CD4-positive, alpha-beta T cell (primary cell): ENCODE measurements at places on chromosomes 6 and 20.

GRCh38 chr6:130647246-130647645 is 180.0 kb upstream of the SMLR1 start:
- H3K4me3 ChIP-seq = no peak overlapping the region
- no peaks in the 10 kb centered on the region for H3K4me1 ChIP-seq
- H3K36me3 ChIP-seq = no peaks in the 10 kb centered on the region
- no peak for DNase-seq
- no peaks in the 10 kb centered on the region for H3K27me3 ChIP-seq

GRCh38 chr6:31621320-31621939 is 915 bp downstream of the PRRC2A start:
- H3K4me3 ChIP-seq = peak overlapping the region; percentile 74
- H3K36me3 ChIP-seq = peaks cover 40% of the 10 kb centered on the region
- peak overlapping the region; percentile 97 for H3K27ac ChIP-seq
- H3K4me1 ChIP-seq = peaks cover 32% of the 10 kb centered on the region

GRCh38 chr6:163965426-163966348 is 551.2 kb downstream of the QKI start:
- H3K27ac ChIP-seq = no peak overlapping the region
- H3K4me1 ChIP-seq = no peaks in the 10 kb centered on the region
- DNase-seq = no peak

GRCh38 chr20:46739431-46740213 is 30.2 kb downstream of the SLC2A10 start:
- no peak overlapping the region for H3K27ac ChIP-seq
- H3K4me1 ChIP-seq = no peaks in the 10 kb centered on the region
- DNase-seq = no peak
- no peaks in the 10 kb centered on the region for H3K36me3 ChIP-seq
- peaks cover 29% of the 10 kb centered on the region for H3K27me3 ChIP-seq

DNA sequence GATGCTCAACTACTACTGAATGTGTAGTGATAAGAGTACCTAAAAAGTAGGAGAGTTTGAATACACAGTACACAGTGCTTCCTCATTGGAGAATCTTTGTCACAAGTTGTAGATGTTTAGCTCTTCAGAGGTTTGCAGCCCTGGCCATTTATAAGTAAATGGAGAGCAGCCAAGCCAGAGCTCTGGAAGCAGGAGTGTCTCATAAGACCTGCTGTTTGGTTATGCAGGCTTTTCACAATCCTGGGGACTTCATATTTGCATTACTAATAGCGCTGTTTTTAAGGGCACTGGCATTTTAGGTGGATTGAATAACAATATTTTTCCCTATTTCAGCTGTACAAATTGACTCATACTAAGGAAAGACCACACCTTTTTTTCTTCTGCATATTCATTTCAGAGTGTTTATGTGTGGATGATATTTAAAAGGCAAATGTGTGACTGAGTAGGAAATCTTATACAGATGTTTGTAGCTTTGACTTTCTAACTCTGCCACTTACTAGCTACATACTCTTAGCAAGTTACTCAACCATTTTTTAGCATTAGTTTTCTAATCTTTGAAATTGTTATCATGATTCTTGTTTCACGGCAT is 730.5 kb upstream of the MAP3K7 start:
- H3K4me3 ChIP-seq = no peak overlapping the region
- DNase-seq = no peak
- H3K27me3 ChIP-seq = no peaks in the 10 kb centered on the region
- H3K27ac ChIP-seq = no peak overlapping the region
- no peaks in the 10 kb centered on the region for H3K4me1 ChIP-seq
- no peaks in the 10 kb centered on the region for H3K36me3 ChIP-seq
